ENCODE measurements at places on chromosomes 1 and 21.
A peak's percentile ranks its signal among the peaks of the same experiment; 100 is the strongest.

GRCh38 chr21:35048706-35049617, at the start of gene RUNX1:
TSS of gene RUNX1 (minus strand) at chr21:35049302.
- DNase-seq, result no peak

- DNase-seq, result no peak
Observed at GRCh38 chr1:81800695-81801650, at the start of gene ADGRL2. TSS of gene ADGRL2 (plus strand) at chr1:81800934. CDS start at chr1:81836985, 36,051 bp downstream.

GRCh38 chr1:178493301-178493741, 3.4 kb downstream of the CLEC20A start:
- no peak for DNase-seq

DNA sequence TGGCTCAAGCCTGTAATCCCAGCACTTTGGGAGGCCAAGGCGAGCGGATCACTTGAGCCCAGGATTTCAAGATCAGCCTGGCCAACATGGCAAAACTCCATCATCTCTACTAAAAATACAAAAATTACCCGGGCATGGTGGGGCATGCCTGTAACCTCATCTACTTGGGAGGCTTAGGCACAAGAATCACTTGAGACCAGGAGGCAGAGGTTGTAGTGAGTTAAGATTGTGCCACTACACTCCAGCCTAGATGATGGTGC, 12.0 kb downstream of the PALMD start:
- DNase-seq, result no peak

DNA sequence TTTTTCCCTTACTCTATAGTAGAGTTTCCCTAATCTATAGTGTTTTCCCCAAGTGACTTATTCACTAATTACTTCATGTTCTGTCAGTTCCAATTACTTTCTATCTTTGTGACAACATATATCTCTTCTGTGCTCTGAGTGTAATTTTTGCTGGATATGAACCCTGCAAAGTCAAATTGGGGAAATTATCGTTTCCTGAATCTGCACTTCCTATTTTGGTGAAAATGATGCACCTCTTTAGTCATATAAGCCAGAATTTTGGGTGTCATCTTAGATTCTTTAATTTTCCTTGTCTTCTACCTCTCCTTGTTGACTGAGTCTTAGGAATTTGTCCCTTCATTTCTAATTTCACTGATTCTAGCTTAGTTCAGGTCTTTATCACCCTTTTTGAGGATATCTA, 33.4 kb upstream of the PRKACB start:
- DNase-seq, result no peak

DNA sequence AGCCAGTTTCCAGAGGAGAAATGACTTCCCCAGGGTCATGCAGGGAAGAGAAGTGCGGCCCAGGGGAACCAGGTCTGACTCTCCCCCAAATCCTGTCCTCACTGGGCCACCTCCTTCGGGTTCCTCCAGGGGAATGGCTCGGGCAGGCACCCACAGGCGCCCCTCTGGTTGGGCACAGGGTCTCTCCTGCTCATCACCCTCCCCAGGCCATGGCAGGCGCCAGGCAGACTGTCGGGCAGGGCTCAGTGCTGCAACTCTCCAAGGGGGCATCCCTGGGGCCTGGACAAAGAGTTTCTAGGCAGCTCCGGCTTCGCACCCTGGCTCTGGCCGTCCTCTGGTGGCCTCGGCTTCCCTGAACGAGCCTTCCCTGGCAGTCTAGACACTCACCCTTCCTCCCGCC, 75.6 kb downstream of the MEGF6 start:
- DNase-seq, result no peak

DNA sequence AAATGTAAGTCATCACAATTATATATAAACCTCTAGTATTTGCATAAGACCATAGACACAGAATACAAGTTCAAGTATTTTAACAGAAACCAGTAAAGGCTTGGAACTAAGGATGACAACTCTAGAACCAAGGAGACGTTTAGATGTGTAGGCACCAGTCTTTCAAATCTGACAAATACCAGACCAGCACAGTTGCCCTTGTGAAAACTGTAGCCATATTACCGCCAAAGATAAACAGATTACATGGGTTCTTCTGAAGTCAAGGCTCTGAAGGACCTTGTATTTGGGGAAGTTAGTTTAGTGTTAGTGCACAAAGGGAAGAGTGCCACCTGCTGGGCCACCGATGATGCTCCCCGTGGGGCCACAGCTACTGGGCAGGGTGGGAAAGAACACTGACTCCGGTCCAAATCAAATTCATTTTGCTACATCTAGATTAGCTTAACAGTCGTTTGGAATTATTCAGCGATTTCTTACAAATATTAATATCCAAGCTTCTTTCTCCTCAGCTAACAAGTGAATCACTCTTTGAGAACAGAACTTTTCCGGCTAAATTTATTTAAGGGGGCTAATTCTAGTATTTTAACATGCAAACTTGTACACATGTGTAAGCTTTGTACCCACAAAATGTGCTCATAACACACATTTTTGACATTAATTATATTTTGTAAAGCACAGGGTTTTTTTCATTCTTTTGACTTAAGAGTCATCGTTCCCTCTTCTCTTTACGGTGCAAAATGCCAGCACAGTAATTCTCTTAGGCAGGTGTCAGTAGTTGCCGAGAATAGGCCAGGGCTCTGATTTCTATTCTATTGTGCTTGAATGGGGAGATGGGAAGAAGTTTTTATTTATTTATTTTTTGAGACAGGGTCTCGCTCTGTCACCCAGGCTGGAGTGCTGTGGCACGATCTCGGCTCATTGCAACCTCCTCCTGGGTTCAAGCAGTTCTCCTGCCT, 8.0 kb upstream of the NIBAN1 start:
- peak; percentile 59 for DNase-seq

DNA sequence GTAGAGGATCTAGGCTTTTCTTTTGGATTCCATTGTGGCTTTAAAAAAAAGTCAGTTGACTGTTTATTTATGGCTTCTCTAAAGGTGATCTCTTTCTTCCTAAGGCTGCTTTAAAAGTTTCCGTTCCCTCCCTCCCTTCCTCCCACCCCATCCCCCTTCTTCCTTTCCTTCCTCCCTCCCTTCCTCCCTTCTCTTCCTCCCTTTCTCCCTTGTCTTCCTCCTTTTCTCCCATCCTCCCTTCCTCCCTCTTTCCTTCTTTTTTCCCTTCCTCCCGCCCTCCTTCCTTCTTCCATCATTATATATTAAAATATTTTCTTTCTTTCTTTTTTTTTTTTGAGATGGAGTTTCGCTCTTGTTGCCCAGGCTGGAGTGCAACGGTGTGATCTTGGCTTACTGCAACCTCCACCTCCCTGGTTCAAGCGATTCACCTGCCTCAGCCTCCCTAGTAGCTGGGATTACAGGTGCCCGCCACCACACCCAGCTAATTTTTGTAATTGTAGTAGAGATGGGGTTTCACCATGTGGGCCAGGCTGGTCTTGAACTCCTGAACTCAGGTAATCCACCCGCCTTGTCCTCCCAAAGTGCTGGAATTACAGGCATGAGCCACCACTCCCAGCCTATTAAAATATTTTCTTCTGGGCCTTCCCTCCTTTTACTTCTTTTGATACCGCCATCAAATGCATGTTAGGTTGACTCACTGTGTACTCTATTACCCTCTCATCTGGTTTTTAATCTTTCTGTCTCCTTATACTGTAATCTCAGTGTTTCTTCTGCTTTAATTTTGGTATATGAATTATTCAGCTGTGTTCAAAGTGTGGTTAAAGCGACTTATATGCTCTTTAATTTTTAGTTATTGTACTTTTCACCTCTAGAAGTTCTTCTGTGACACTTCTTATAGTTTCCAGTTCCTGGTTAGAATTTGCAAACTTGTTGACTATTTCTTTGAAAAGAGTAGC, 59.2 kb upstream of the ATP5PO start:
- no peak for DNase-seq

DNA sequence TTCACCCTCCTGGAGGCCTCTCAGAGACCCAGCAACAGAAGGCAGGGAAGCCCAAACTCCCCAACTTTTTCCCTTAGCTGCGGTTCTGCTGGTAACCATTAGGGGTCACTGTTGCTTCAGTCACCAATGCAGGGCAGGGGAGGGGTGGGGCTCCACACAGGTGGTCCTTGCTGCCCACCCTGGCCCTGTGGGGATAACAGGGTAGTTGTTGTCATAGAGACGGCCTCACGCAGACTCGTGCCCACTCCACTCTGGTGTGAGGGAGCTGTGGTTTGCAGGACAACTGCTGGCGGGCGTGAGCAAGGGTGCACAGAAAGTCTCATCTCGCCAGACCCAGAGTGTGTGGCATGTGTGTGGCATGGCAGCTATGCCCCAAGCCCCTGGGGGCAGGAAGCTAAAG, 19.9 kb downstream of the INSRR start:
- no peak for DNase-seq

DNA sequence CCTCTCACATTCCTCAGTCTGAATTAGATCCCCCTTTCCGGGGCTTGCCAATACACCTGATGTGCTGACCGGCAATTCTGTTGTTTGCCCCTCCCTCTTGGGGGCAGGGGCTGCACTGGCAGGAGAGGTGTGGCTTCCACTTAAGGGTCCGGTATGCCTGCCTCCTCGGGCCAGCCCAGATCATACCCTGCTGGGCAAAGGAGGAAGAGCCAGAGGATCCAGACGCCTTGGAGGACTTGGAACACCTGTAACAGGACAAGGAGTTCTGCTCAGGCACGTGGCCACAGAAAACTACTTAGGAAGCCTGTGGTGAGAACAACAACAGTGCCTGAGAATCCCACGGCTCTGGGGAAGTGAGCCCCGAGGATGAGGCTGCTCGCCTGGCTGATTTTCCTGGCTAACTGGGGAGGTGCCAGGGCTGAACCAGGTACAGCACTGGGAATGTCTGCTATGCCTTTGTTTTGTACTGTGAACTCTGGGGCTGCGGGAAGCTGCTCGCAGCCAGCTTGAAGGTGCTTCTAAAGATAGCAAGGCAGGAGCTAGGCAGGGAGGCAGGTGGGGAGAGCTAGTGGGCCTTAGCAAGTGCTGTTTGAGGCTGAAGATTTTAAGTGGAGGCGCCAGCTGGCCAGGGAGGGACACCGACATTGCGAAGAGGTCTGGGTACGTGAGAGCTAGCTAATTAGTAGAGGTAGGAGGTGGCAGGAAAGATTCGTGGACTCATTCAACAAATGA, at the start of gene SMPDL3B:
SMPDL3B (plus strand) TSS at position 183 of the 732 bp plus-strand sequence; CDS start at position 367, 184 bp downstream.
- DNase-seq, result no peak

- DNase-seq, result no peak
Observed at GRCh38 chr1:106276871-106277270, 779.6 kb upstream of the PRMT6 start.

DNA sequence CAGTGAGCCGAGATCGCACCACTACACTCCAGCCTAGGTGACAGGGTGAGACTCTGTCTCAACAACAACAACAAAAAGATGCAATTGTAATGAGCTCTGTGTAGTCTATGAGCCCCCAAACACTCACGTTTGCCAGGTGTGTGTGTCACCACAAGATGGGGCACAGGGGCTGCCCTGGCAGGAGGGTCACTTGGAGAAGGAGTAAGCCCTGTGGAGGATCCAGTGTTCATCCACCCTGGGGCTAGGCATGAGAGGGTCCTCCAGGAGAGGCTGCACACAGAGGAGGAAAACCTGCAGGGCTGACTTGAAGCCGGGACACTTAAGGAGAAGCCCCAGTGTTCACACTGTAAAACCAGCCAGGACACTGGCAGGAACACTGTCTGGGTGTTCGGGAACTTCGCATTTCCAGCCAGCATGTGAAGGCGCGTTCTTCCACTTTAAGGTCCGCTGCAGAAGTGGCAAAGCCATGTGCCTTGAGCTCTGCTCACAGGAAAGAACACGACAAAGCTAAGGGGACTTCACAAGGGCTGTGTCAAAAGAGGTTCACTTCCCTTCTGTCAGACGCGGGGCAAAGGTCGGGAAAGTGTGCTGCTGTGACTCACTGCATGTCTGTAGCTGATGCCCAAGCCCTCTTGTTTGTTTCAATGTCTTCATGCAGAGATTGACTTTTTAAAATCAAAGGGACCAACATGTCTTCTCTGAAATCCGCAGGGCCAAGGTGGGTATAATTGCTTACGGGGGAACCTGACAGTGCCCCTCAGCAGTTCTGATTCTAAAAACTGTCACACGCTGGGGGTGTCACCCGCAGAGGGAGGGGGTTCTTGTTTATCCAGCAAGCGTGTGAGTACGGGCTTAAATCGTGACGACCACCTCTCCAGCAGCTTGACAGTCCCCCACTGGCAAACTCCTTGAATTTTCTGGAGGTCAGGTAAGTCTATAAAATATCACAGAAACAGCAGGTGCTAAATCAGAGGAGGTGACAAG, 102.8 kb downstream of the RIPK4 start:
- no peak for DNase-seq

DNA sequence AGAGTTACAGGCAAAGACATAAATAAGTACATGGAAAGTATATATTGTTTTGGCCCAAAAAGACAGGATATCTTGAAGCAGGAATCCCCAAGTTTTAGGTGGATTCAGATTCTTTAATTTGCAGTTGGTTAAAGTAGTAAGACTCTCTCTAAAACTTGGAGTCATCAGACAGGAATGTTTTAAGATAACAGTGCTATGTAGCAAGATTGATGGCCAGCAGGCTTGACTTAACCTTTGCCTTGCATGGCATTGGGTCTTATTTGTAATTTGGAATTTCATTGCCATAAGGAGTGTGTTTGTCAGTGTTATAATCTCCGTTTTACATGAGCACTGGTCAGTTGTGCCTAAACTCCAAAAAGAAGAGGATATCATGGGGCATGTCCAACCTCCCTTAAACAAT, 727.6 kb upstream of the CHRM3 start:
- DNase-seq, result no peak

- DNase-seq, result no peak
Observed at GRCh38 chr1:234499943-234500245, 20.9 kb upstream of the TARBP1 start.

DNA sequence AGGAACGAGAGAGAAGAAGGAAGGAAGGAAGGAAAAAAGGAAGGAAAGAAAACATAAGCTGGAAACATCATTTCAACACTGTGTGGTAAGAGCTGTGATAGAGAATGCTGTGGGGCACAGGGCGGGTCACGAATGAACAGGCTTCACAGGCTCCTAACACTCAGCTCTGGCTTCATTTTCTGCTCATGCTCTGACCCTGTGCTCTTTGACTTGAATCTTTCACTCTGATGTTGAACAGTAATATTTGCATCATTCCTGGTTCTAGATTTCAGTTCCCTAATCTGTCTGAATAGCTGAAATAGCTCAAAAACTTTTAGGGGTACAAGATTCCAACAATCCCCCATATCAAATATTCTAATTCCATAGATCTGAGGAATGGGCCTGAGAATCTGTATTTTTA, 207.3 kb downstream of the LHX8 start:
- DNase-seq, result no peak

DNA sequence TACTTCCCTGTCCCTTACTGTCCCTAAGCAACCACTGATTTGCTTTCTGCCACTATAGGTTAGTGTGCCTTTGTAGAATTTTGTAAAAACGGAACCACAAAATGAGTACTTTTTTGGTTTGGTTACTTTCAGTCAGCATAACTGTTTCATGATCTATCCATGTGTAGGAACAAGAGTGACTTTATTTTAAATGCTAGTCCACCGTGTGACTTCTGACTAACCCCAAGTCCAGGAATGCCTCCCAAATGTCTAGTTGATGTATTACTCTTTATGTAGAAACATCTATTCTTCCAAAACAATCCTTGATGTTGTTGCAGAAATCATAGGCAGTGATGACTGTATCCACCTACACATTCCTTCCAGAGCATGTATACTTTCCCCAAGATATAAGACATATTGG, 21.3 kb downstream of the ATPAF1 start:
- no peak for DNase-seq

Data from stimulated activated CD4-positive, alpha-beta T cell treated with anti-CD3 and anti-CD28 coated beads, TNF-alpha, amount 100 ng/mL, for 48 hours (primary cell).